Pons (tissue), 1 donor: ENCODE measurements at places on chromosomes 4 and X.
A peak's percentile ranks its signal among the peaks of the same experiment; 100 is the strongest.

DNA sequence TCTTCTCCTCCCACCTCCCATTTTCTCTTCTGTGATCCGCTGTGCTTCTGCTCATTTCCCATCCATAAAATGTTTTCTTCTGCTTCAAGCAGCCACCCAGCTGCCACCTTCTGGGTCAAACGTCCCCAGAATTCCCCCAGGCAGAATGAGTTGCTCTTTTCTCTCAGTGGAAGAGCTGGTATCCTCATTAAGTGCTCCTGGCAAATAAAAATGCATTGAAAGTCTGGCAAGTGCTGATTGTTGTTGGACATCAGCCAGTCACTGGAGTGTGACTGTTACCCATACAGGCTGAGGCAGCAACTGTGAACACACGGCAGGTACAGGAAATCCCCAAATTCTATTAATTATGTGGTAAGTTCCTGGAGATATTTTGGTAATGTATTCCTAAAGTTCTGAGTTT is 52.6 kb downstream of the LIMCH1 start:
- DNase-seq = peak; percentile 35

- DNase-seq = no peak
These were observed 9.3 kb downstream of the PAPSS1 start for GRCh38 chr4:107710493-107711459.

DNA sequence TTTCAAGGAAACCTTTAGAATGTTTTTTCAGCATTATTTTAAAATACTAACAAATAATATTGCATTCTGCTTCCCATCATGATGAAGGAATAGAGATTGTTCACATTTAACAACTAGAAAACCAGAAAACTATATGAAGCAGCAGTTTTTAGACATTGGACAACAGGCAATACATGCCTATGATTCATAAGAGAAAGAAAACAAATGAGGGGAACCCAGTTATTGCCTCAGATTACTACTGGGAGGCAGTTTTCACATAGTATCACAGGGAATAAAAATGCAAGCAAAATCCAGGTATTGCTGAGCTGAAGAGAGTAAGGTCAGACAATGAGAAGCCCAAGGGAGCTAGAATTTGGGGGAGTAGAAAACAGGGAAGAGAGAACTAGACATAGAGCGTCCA is 373.6 kb downstream of the MAPK10 start:
- DNase-seq = no peak

DNA sequence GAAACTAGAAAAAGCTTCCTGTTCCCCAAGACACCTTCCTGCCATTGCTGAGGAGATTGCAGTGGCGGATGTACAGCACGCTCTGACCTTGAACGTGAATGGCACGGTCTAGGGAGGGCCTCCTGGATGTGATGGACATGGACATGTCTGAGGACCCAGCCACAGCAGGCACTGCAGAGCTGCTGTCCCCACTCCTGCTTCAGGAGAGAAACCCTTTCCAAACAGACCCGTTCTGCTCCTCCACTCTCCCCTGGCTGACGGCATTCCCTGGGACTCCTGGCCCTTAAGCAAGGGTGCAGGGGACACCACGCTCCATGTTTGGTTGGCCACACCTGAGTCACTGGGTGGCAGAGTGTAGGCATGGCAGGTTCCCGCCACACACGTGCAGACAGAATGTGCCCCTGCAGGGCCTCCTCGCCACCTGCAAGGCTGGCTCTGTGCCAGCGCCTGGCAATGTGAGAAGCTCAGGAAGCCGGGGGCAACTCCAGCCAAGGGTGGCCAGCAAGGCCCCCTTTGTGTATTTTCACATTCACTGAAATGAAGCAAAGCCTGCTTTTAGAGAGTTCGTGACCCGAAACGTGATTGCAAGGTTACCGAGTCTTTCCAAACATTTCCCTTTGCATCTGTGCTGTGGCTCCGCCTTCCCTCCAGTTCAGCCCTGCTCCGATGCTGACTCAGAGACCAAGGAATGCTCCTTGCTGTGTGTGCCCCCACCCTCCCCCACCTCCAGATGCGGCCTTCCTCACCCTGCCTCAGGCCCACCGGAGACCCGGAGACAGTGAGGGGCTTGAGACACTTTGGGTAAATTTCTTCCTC is 46.1 kb downstream of the HTRA3 start:
- no peak for DNase-seq

GRCh38 chr4:87853108-87853507 is 20.3 kb downstream of the MEPE start:
- peak; percentile 91 for DNase-seq
